Skin of body (tissue), 3 donors: ENCODE measurements at places on chromosomes 6 and 20. TPM values are rescaled to one million over a fixed set of nuclear protein-coding genes. Genes with fewer than 3 reads are reported as not detected.
A peak's percentile ranks its signal among the peaks of the same experiment; 100 is the strongest.

GRCh38 chr6:131117878-131118277 is 17.4 kb upstream of the AKAP7 start:
- no peak for DNase-seq

GRCh38 chr6:18362058-18362561 is 25.0 kb upstream of the RNF144B start:
- peak; percentile 34 for DNase-seq

The ESR1 gene
- total RNA-seq, result 2.2 TPM

DNA sequence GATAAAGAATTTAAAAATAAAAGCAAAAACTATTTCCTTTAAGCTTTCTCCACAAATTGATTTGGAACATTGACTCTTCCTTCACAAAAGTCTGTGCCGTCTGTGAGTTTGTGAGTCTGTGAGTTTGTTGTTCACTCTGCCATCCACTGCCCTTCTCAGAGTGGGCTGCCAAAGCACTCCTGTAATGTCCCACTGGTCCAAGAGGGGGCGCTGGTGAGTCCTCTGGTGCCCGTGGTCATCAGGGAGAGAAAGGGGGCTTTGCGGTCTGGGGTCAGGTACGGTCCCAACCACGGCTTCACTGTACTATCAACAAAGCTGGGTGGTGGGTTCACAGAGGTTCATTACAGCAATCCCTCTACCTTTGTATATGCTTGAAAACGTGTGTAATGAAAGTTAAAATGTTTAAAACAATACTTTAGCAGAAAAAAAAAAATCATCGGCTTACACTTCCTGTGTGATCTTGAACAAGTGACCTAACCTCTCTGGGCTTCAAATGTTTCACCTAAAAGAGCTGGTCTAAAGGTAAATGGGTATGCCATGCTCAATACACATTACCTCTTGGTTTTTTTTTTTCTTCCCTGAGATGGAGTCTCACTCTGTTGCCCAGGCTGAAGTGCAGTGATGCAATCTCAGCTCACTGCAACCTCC is 5.6 kb upstream of the ANKRD60 start:
- no peak for DNase-seq

- DNase-seq, result no peak
Observed at GRCh38 chr20:51583499-51583898, 41.0 kb upstream of the NFATC2 start.

GRCh38 chr6:50720623-50721022 is 7.3 kb downstream of the TFAP2D start:
- DNase-seq, result no peak

- DNase-seq, result peak; percentile 12
Observed at GRCh38 chr6:42742116-42742894, 3.6 kb downstream of the TBCC start.

GRCh38 chr6:152161501-152161900 is 354.0 kb downstream of the ESR1 start:
- DNase-seq, result no peak

- no peak for DNase-seq
Observed at GRCh38 chr6:39962831-39963230, 28.6 kb upstream of the MOCS1 start.

DNA sequence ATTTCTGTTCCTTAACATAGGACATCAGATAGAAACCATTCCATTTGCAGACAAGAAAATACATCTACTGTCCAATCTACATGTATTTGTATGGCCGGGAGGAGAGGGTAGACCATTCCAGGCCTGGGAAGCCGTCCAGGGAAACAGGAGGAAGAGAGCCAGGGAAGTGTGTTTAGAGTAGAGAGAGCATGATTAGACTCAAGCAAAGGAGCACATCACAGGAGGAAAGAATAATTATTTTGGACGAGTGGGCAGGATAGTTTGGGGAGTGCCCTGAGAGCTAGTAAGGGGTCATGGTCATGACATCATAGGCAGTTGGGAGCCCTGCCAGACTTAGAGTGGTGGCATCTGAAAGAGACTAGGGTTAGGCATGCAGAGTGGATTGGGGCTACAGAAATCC is 250.0 kb downstream of the HIVEP2 start:
- peak; percentile 51 for DNase-seq
